ENCODE measurements at places on chromosomes 11 and 22.

- no peak for DNase-seq
Measured at GRCh38 chr11:107282195-107282594, 175.4 kb downstream of the CWF19L2 start.

DNA sequence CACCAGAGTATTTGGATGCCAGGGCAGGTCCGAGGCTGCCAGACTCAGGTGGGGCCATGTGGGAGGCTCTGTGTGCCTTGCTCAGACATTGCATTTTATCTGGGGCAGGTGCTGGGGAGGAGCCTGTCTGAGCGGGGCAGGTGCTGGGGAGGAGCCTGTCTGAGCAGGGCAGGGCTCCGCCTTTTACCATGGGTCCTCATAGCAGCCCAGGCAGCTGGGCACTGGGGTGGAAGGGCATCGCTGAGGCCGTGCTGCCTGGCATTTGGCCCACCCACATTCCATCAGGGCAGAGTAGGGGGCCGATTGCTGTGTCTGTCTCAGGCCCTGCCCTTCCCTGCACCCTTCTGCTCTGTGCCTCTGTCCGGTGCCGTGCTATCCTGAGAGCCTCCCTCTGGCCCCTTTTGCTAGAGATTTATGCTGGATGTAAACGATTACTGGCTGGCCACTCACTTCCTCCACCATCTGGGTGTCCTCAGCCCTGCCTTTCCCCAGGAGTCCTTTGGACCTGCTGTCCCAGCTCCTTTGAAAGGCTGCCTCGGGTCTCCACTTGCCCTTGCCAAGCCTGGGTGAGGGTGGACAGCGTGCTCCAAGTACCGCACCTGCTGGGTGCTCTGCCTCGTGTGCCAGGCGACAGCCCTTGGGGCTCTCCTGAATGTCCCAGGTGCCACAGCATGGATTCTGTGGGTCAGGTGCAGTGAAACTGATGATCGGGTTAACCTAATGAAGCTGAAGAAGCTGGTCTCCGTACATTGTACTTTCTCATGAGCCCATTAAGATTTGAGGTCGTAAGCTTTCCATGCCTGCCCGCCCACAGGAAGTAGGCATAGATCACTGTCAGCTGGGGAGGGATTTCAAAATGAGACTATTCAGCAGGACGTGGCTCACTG lies 281.6 kb downstream of the TBC1D22A start:
- no peak for DNase-seq

- no peak for DNase-seq
Measured at GRCh38 chr11:122204206-122204605, 88.2 kb upstream of the BLID start.

DNA sequence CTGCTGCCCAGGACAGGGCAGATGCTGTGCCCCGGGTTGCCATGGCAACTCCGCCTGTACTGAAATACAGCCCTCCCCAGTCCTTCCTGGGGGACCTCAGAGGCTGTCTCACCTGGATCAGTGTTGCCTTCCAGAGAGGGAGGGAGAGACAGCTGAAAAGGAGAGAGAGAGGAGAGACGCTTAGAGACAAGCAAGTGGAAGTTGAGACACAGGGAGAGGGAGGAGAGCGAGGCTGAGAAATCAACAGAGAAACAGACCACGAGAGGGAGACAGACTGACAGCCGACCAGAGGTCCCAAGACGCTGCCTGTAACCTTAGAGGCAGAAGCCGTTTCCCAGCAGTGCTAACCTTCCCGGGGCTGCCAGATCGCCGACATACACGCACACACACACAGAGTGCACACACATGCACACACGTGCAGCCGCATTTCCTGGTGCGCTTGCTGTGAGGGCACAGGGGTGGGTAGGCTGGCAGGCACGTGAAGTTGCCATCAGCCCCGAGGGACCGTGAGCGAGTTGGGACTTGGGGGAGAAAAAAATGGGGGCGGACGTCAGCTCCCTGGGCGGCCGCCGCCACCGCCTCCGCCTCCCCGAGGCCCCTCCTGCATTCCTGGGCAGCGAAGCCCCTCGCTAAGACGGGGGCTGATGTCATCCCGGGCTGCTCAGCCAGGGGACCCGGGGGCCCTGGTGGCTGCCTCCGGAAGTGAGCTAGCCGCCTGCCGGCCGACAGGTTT lies 88.6 kb upstream of the CRYBB3 start:
- DNase-seq: peak; percentile 40

- DNase-seq: no peak
Measured at GRCh38 chr11:119449498-119449897, 26.5 kb upstream of the THY1 start.
